H7 (cell line): ENCODE measurements at places on chromosomes 3 and 15.
A peak's percentile ranks its signal among the peaks of the same experiment; 100 is the strongest.

- no peak for DNase-seq
Observed at GRCh38 chr3:186093271-186093900, 15.5 kb downstream of the ETV5 start.

- DNase-seq = no peak
Observed at GRCh38 chr3:191441687-191442086, 19.3 kb upstream of the PYDC2 start.

GRCh38 chr15:62856466-62857246 lies 185.9 kb upstream of the TPM1 start:
- DNase-seq = no peak

- DNase-seq = no peak
Observed at GRCh38 chr3:148074946-148075345, 622.8 kb upstream of the AGTR1 start.

- no peak for DNase-seq
Observed at GRCh38 chr3:119295816-119296726, 1.9 kb downstream of the ARHGAP31 start.

DNA sequence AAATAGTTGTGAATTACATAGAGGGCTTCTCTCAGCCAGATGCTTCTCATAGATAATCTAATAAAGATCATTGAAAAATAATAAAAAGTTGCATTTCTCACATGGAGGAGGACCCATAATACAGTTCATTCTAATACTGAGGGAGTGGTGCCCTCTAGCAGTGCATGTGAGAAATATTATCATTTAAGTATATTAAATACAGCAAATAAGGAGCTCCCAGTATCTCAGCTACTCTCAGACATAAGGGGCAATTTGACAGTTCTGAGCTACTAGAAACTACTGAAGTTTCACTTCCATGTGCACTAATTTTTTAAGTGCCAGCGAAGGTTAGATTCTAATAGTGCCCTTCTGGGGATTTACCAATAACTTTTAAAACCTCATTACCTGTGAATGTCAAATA lies 188.3 kb downstream of the IL5RA start:
- DNase-seq = peak; percentile 44

- no peak for DNase-seq
Observed at GRCh38 chr15:75570126-75570845, 8.8 kb downstream of the PTPN9 start.

- peak; percentile 56 for DNase-seq
Observed at GRCh38 chr3:128485282-128486204, 7.5 kb downstream of the GATA2 start.

- no peak for DNase-seq
Observed at GRCh38 chr15:62848632-62849050, 193.9 kb upstream of the TPM1 start.

DNA sequence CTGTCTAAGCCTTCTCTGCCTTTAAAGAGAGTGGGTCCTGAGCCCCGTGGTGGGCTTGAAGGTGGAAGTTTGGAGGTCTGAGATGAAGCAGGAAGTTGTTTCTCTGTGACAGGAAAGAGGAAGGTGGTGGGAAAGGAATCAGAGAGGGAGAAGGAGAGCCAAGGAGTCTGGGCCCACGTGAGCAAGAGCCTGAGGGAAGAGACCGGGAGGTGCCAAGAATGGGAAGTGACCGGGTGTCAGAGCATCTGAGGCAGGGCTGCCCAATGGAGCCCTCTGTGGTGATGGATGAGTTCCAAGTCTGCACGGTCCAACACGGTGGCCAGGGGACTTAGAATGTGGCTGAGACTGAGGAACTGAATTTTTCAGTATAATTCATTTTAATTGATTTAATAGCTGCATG lies 24.6 kb downstream of the ALDH1L1 start:
- DNase-seq = no peak

GRCh38 chr15:74960995-74961588 lies 4.5 kb upstream of the RPP25 start:
- DNase-seq = no peak

GRCh38 chr3:2822611-2823010 lies 287.6 kb downstream of the IL5RA start:
- no peak for DNase-seq

GRCh38 chr3:32452009-32452408 lies 50.6 kb downstream of the CMTM6 start:
- no peak for DNase-seq

GRCh38 chr3:85781806-85782205 lies 823.0 kb downstream of the CADM2 start:
- DNase-seq = no peak

DNA sequence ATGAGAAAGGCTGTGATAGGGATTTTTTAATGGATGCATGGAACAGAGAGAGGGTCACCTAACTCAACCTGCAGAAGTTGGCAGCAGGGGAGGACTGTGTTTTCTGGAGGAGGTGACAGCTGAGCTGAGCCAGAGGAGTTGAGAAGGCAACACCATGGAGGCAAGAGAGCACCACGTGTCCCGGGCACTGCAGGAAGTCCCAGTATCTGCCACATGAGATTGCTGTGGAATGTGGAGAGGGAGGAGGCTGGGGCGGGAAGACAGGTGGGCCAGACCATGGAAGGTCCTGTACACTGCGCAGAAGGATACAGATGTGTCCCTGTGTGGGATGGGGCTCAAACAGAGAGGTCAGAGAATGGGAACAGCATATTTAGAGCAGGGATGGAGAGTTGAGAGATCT lies 15.3 kb downstream of the MESP1 start:
- no peak for DNase-seq

DNA sequence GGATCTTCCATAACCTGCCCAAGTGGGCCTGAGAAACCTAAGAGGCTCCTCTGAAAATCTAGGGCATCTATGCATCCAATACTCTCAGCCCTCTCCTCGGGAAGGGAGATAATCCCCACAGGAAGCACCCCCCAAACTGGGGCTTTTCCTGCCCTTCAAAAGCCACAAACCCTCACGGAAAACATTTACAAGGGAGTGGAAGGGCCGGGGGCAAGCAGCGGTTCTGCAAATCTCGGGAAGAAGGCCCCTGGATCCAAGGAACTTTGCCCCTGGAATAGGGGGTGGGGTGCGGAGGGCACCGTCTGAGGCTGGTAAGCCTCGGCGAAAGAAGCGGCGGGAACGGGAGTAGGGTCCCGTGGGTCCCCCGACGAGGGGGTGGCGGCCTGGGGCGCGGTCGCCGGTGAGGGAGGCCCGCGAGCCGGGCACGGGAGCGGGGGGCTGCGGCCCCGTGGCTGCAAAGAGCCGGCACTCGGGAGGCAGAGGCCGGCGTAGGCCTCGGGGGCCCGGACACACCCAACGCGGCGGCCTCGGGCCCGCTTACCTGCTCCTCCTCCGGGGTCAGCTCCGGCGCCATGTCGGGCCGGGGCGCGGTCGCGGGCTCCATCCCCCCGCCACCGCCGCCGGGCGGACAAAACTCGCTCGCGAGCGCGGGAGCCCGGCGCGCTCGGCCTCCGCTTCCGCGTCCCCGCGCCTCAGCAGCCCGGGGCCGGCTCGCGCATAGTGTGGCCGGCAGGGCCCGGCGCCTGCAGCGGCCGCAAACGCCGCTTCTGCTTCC lies 755 bp downstream of the PTPN9 start:
- peak; percentile 76 for DNase-seq

DNA sequence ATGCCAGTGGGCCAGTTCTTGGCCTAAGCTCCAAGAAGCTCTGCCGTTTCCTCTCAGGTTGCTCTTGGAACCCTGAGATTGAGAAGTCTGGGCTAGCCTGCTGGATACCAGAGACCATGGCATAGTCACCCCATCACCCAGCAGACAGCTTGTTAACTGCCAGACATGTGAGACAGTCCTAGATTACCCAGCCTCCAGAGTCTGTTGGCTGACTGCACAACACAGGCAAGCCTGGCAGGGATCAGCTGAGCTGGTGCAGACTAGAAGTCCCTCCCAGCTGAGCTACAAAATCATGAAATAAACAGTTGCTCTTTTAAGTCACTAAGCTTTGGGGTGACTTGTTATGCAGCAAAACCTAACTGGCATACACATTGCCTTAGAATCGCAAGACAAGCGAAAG lies 5.2 kb downstream of the ANAPC13 start:
- no peak for DNase-seq

- no peak for DNase-seq
Observed at GRCh38 chr3:86740751-86741150, 250.2 kb downstream of the VGLL3 start.

DNA sequence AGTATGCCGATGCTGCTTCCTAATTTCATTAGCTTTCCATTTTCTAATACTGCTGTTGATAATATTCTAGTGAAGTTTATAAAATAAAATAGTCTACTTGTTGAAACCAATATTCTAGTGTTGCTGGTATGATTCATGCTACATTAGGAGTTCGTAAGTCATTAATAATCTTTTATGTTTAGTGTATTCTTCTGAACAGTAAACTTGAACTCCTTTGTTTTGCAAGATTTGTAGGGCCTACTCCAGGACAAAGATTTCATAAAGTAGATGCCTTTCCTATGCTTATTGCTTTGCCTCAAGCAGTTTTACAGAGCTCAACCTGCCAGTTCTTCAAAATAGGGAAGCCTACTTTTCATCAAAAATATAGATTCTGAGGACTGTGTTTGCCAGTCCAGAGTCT lies 111.5 kb downstream of the RSRC1 start:
- DNase-seq = no peak

DNA sequence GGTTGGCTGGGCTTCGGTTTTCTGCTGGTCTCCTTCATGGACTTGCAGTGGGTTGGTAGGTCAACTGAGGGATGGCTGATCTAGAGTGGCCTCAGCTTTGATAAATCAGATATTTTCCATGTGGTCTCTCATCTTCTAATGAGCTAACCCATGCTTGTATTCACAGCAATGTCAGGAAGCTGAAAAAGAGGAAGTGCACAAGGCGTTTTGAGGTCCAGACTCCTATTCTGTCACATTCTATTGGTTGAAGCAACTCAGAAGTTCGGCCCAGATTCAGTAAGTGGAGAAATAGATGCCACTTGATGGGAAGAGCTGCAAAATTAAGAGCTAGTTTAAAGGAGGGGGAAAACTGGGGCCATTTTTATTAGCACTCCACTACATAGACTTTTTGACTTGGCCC lies 361.2 kb downstream of the DIPK2A start:
- no peak for DNase-seq

GRCh38 chr3:112505907-112506306 lies 6.6 kb upstream of the BTLA start:
- no peak for DNase-seq

DNA sequence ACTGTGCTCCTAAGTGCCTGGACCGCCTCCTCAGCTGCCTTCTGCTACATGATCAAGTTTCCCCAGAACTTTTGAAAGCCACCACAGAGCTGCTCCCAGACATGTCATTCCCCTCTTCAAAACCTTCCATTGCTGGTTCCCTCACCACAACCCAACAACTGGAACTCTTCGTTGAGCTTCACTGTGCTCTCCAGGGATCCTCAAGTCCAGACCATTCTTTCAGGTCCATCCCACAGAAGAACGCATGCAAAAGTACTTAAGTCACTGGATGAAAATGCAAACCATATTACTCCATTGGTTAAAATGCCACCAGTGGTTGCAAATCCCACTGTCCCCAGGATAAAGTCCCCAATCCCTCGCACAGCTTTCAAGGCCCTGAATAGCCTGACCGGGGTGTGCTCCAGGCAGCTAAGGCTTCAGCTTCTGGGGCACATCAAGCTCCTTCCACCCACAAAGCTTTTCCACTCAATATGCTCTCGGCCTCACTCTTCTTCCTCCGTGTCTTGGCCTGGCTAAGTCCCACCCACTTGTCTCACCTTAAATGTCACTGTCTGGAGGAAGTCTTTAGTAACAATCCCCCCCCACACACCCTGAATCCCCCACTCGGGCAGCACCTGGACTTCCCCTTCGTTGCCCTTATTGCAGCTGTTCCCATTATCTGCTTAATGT lies 84.8 kb downstream of the XXYLT1 start:
- DNase-seq = no peak

DNA sequence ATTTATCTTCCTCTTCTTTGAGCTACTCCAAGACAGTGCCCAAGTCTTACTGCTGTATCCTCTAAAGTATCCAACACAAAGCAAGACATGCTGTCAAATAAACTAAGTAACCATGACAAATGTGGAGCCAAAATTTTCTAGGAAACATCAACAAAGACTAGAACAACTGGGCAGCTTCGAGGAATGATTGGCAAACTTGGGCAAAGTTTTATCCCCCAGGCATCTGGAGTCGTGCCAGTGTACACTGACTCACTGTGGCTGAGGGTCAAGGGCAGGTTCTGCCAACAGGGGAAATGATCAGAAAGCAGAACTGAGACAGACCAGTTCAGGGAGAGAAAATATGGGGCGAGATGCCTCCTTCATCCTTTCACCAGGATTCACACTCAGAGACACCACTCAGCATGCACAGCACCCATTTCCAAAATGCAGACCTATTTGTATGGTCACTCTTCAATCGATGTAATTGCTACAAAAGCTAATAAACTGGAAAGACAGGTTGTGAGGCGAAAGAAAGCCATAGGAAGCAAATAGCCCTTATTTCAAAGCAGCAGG lies 65.8 kb downstream of the MB21D2 start:
- DNase-seq = no peak

- DNase-seq = no peak
Observed at GRCh38 chr3:40800343-40800742, 275.6 kb downstream of the ZNF621 start.

DNA sequence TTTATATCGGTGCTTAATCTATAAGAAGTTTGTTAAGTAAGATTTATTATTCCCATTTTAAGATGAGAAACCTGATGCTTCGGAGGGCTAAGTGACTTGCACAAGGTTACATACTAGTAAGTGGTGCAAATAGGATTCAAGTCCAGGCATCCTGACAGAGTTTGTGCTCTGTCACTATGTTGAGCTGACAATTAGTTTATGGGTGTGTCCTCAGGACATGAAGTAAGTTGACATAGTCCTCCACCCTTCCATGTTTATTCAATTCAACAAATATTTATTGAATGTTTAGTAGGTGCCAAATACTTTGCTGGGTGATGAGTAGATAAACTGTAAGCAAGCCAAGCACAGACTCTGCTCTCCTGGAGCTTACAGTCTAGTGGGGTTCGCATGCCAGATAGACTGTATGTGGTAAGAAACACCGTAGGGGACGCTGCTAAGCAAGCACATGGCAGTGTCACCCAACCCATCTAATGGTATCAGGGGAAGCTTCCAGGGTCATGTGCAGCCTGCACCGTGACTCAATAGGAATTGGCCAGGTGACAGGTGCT lies 342.7 kb upstream of the SATB1 start:
- no peak for DNase-seq

GRCh38 chr3:13294442-13295351 lies 125.4 kb downstream of the NUP210 start:
- no peak for DNase-seq

- DNase-seq = no peak
Observed at GRCh38 chr3:152909180-152909883, 74.4 kb downstream of the P2RY1 start.

GRCh38 chr15:101528917-101529299 lies 39.4 kb upstream of the PCSK6 start:
- peak; percentile 19 for DNase-seq
